ENCODE measurements at places on chromosomes 4 and X.

DNA sequence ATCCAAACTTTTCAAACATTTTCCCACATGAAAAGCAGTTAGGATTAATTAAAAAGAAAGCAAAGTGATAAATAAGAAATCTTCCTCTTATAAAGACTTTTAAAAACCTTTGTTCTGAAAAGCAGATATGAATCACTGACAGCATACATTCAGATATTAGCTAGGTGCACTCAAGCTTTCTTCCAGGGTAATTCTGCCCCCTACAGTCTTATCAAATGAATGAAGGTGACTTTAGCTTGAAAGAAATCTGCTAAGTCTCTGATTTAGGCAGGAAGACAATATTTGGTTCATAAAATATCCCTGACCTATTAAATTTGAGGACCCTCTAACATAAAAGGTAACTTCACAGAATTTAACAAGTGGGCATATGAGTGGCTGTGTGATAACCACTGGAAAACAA lies 209.1 kb upstream of the FAM47A start:
- DNase-seq, result no peak

DNA sequence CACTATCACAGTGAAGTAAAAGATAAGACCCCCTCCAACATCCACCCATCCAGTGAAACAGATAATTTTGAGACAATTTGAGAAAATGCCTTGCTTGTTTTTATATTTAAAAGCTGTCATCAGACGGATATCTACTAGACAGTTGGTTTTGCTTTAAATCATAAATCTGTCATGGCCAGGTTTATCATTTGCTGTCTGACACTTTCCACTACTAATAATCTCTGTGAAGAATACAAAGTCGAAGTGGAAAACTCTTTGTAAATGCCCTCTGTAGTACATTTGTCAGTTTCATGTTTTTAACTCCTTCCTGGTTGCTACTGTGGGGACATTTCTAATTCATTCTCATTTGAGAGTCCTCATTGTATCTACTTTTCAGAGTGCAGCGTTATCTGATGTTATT lies 1606.2 kb upstream of the PCDH7 start:
- DNase-seq, result no peak

GRCh38 chrX:34943235-34943634 lies 639 bp downstream of the FAM47B start:
- no peak for DNase-seq

- peak; percentile 97 for DNase-seq
These were observed 16.4 kb downstream of the TCEANC start for GRCh38 chrX:13669246-13669737.

DNA sequence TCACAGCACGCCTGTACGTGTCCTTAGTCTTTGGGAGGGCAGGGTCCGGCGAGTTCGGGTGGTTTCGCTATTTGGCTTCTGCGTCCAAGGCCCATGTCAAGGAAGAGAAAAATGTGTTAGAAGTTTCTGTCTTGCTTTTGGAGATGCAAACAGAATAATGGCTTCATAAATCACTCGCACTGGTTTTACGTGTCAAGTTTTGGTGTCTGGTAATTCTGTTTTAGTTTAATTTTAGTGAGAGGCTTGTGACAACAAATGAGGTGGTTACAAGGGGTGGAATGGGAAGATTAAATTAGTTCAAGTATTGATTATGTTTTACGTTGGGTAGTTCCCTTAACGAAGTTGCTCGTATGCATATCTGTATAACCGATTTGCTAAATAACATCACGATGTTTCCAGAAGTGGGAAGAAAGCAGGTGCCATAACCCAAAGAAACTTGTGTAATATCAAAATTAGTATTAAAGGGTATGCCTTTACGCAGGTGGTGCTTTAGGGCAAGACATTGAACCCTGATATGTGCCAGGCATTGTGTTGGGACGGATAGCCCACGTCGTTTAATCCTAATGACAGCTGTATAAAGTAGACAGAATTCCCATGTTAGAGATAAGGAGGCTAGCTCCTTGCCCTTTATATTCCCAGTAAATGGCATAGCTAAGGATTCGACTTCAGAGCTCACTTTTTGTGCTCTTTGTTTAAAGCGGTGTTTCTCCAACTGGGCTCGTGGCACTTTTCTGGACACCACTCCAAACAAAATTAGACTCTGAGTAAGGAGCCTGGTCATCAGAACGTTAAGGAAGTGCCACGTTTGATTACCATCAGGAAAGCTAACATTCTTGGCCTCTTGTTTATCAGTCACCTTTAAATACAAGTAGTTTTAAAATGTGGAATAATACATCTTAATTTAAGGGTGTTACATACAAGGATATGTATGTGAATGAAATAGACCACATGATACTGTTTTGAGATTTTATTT lies 843 bp downstream of the RPL34 start:
- DNase-seq, result peak; percentile 18

- no peak for DNase-seq
These were observed 62.2 kb downstream of the DIPK2B start for GRCh38 chrX:45138525-45138924.

DNA sequence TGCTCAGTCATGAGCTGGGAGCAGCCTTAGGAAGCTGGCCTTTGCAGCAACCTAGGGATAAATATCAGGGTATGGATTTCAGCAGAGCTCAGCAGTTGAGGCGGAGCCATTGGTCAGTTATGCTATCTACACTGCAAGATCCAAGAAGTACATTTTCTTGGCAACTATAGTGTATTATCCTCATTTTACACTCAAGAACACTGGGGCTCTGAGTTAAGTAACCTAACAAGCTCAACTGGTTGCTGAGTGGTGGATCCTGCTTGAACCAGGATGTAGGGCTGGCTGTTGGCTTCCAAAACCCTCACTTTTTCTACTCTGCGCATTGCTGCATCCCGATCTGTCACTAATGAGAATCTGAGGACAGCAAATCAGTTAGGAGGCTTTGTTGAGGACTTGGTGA lies 1.5 kb upstream of the SCARB2 start:
- no peak for DNase-seq

GRCh38 chr4:76622126-76622525 lies 187.1 kb downstream of the SHROOM3 start:
- peak; percentile 89 for DNase-seq

GRCh38 chr4:113921089-113921794 lies 58.2 kb downstream of the ARSJ start:
- DNase-seq, result peak; percentile 91

- peak; percentile 75 for DNase-seq
These were observed 246.2 kb downstream of the SCFD2 start for GRCh38 chr4:53119680-53120079.

DNA sequence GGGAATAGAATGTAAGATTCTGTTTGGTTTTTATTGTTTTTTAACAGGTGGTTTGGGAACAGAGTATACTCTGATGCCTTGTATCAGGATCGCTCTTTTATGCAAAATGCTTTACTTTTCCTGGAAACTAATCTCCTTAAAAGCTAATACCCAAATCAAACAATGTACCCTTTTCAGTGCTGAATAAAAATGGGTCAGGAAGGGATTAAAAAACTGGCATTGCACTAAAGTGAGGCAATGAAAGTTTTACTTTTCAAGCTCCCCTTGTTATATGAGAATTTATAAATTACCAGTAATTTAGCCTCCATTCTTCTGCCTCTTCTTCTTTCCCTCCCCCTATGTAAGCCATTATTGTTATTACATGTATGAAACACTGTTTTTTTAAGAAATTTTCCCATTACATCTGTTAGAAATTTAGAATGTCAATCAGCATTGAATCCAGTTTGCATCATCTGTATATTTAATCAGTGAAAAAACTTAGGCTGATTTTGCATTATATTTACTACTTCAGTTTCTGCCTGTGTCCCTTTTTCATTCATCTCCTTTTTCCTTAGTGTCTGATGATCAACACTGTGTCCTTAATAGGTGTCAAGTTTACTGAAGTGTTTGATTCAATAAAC lies 89.7 kb upstream of the NPNT start:
- DNase-seq, result no peak

DNA sequence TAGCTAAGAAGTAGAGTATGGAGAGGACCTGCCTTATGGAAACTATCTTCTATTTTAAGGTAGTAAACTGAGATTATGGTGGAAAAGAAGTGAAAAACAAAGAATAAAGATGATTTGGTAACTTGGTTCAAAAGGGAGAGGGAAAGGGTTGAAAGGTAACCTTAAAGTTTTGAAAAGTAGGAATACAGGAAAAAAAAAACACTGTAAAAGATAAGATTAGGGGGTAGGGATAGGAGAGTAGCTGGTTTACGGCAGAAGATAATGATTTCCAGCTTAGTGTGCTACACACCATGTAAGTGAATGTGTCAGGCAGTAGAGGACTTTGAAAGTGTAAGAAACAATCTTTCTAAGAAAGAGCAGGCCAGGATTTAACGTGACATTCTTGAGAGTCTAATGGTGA lies 35.3 kb downstream of the FAM13A start:
- no peak for DNase-seq

GRCh38 chr4:6938647-6939271 lies 29.1 kb downstream of the TBC1D14 start:
- DNase-seq, result no peak

DNA sequence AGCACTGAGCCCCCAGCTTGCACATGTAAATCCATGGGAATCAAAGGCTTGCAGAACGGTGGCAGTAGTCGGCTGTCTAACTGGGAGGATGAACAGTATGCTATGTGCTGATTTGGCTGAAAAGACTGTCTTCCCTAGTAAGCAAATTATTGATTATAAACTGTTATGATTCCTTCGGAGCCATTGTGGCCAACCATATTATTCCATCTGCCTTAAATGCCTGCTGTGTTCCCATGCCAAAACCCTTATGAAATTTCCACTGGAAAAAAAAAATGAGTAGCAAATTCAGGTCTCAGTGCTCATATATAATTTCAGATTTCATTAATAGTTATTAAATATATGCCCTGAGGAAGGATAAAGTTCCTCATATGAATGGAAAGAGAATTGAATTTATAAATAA lies 132.7 kb upstream of the MID1 start:
- no peak for DNase-seq

DNA sequence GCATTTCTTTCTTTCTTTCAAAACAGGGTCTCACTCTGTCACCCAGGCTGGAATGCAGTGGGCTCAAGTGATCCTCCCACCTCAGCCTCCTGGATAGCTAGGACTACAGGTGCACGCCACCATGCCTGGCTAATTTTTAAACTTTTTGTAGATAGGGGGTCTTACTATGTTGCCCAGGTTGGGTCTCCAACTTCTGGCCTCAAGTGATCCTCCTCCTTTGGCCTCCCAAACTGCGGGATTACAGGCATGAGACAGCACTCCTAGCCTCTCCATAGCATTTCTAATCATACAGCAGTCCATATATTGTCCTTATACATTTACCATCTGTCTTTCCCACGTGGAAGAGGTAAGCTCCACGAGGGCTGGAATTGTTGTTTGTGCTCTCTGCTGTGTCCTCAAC lies 2.0 kb upstream of the FHIP1A start:
- no peak for DNase-seq

- peak; percentile 76 for DNase-seq
These were observed 37.7 kb upstream of the UGT2B7 start for GRCh38 chr4:69058410-69059059.

GRCh38 chrX:16708016-16708415 lies 4.5 kb downstream of the CTPS2 start:
- DNase-seq, result no peak

DNA sequence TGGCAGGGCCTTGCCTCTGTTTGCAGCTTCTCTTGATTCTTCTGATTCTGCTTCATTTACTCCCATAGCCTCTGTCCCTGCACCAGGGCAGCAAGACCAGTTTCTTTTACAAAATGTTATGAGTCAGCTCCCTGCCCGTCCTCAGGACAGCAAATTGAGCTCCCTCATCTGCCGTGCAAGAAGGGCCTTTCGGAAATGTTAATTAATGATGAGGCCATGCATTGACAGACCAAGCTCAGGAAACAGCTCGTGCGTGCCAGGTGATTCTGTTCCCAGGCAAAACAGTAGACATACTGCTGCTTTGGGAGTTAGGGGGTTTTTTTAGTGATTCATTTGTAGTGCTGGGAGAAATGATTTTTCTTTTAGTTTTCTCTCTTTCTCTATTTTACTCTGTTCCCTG lies 231.7 kb downstream of the FBXW7 start:
- DNase-seq, result peak; percentile 91

GRCh38 chrX:22314211-22314610 lies 41.5 kb downstream of the CBLL2 start:
- peak; percentile 20 for DNase-seq

- DNase-seq, result no peak
These were observed 286.9 kb upstream of the FGF16 start for GRCh38 chrX:77160301-77160700.

GRCh38 chr4:172173206-172173605 lies 360.0 kb downstream of the GALNTL6 start:
- DNase-seq, result no peak

DNA sequence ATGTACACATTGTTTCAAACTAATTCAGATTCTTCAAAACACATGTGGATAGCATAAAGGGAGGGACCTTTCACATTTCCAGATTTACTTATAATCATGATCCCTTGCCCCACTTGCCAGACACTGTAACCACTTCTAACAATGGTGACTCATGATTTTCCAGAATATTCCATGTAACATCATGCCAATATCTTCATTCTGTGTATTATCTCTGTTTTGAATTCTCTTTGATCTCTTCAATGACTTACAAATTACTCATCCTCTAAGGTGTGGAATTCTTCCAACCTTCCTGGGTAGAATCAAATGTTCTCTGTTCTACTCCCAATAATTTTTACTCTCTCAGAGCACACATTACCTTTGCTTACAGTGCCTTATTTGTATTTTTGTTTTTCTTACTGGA lies 517.1 kb downstream of the PCDH7 start:
- no peak for DNase-seq

DNA sequence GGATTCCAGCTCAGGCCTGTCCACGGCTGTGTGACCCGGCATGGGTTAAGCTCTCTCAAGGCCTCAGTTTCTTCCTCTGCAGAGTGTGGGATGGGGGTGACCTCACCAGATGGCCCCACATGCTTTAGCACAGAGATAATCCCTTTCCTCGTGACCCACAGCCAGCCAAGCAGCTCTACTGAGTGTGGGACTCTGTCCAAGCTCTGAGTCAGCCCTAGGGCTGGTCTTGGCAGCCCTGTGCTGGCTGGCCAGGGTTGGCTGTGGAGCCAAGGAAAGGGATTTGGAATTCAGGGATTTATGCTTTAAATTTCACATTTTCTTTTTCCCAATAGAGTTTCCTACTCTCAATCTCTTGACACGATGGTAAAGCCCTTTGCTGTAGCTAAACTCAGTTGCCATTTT lies 19.7 kb upstream of the SPON2 start:
- DNase-seq, result peak; percentile 94

- no peak for DNase-seq
These were observed 8.2 kb downstream of the GRPEL1 start for GRCh38 chr4:7059662-7060061.

DNA sequence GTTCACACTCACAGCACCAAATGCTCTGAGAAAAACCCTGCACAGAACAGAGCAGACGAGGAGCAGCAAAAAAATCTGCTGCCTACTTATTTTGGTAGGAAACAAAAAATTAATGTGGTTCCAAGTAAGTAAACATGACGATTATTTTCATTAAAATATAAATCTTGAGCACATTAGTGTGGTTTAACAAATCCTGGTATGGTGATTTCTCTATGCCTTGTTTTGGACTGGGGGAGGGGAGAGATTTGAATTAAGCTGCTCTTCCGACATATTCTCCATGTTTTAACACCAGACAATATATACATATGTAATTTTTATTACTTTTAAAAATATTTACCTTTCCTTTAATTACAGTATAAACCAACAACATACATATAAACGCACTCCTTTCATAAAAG lies 1.8 kb downstream of the CAMK2D start:
- no peak for DNase-seq

GRCh38 chr4:187321711-187322110 lies 598.1 kb upstream of the FAT1 start:
- peak; percentile 3 for DNase-seq

- DNase-seq, result no peak
These were observed 15.9 kb upstream of the FAM13A start for GRCh38 chr4:89072921-89073320.

All from renal cortical epithelial cell (primary cell).